ENCODE measurements at places on chromosomes 1 and 21. TPM values are rescaled to one million over a fixed set of nuclear protein-coding genes. Genes with fewer than 3 reads are reported as not detected.

Gene IL19
- polyA plus RNA-seq = not detected

Gene AIRE
- polyA plus RNA-seq = 0.32 TPM

Gene ERICH3
- not detected for polyA plus RNA-seq

Gene GUCA2B
- polyA plus RNA-seq = not detected

Gene ACBD3
- 22.8 TPM for polyA plus RNA-seq

Gene PBX1
- polyA plus RNA-seq = 0.06 TPM

Gene TNFSF18
- not detected for polyA plus RNA-seq

Gene GJB4
- polyA plus RNA-seq = not detected

Gene SLAMF1
- 21.4 TPM for polyA plus RNA-seq

All from CD4-positive, alpha-beta memory T cell (primary cell).